RWPE2 (cell line): ENCODE measurements at places on chromosomes 3 and 15.

GRCh38 chr3:119550192-119550910 lies 9.1 kb downstream of the CD80 start:
- no peaks in the 10 kb centered on the region for H3K4me1 ChIP-seq
- no peak for DNase-seq
- no peaks in the 10 kb centered on the region for H3K36me3 ChIP-seq

- no peak overlapping the region for H3K27ac ChIP-seq
- H3K4me3 ChIP-seq = no peak overlapping the region
- H3K4me1 ChIP-seq = peaks cover 29% of the 10 kb centered on the region
- no peaks in the 10 kb centered on the region for H3K27me3 ChIP-seq
- DNase-seq = no peak
- H3K36me3 ChIP-seq = peaks cover 17% of the 10 kb centered on the region
These were observed 6.1 kb downstream of the ANP32A start for GRCh38 chr15:68814596-68814995.

- peaks cover 13% of the 10 kb centered on the region for H3K4me1 ChIP-seq
- no peak overlapping the region for H3K4me3 ChIP-seq
- H3K27ac ChIP-seq = peak overlapping the region; percentile 29
- H3K27me3 ChIP-seq = no peaks in the 10 kb centered on the region
- no peak for DNase-seq
These were observed 11.0 kb downstream of the TRPM7 start for GRCh38 chr15:50675535-50676144.

DNA sequence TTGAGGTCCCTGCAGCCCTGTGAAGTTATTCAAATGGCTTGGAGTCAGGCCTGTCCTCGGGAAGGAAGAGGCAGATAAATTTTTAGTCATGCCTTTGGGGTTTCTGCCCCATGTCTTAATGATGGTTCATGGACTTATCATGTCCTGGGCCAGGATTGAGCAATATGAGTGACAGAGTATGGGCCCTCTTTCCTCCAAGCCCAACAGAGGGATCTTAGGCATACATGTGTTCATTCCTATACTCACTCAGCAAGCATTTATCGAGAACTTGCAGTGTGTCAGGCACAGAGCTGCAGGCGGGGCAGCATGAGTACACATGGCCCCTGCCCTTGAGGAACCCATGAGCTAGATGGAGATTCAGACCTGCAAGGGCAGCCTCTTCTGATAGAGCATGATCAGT lies 6.2 kb downstream of the ESYT3 start:
- no peaks in the 10 kb centered on the region for H3K36me3 ChIP-seq
- H3K4me3 ChIP-seq = no peak overlapping the region
- DNase-seq = no peak
